CD8-positive, alpha-beta memory T cell (primary cell): ENCODE measurements at places on chromosomes 3 and 15. TPM values are rescaled to one million over a fixed set of nuclear protein-coding genes. Genes with fewer than 3 reads are reported as not detected.

NDN gene
- total RNA-seq, result 0.77 TPM

ACKR4 gene
- total RNA-seq, result not detected

DNA sequence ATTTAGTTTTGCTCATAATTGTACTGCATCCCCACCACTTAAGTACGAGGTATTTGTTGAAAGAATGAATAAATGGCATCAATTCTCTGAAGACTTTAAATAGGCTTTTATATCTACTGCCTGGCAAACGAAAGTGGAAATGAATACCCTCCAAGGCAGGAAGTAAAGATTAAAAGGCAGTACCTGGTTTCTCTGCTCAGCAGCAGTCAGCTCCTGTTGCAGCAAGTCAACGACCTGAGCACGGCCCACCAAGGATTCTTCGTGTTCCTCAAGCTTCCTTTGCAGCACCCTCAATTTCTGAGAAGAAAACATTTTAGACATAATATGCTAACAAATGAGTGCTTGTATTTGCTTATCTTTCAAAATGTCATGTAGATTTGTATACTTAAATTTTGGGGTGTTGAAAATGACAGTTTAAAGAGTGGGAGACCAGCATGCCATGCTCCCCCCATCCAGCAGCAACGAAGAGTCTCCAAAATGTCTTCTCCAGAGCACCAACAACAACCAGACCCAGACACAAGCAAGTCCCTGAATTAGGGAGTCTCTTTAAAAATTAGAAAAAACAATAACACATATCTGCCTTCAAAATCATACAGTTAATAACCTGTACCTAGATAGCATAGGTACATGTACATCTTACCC is 31.2 kb downstream of the GOLGB1 start:
- DNase-seq, result peak; percentile 47

DNA sequence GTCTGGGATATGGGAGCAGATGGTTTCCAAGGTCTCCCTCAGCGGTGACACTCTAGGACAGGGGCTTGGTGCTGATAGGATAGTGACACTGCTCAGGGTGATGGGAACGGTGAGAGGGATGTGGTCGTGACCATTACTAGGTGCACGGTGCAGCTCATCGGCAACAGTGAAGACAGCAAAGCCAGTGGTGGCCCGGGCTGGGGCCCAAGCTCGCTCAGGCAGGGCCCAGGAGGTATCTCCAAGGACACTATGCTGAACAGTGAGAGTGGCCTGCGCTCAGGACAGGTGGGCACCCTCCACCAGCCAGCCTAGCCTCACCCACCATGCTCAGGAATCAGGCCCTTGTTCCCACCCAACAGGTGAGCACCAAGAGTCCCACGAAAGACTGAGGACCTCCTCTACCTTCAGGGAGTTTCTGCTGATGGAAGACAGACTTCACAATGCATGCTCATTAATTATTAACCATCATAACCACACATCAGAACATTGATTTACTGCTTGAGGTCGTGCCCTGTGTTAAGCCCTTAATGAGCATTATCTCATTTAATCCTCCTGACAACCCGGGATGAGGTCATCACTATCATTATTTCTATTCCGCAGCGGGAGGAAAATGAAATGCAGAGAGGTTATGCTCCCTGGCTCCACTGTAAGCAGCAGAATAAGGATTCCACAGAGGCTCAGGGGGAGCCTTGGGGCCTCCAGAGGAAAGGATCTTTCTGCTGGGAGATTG is 269.4 kb downstream of the UACA start:
- no peak for DNase-seq

DNA sequence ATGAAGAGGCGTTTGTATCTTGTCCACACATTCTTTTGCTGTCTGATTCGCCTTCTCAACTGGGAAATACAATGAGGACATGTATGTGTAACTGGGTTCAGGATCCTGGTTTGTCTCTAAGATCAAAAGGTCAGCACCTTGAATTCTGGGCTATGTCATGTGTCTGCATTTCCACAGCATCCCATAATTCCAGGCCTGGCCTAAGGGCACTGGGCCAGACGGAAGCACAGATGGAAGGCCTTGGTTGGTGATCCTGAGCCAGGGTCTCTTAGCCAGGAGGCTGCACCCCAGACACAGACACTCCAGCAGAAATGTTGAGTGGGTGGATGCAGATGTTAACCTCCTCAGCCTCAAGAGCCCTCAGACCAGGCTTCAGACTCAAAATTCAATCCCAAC is 23.7 kb upstream of the HERC1 start:
- no peak for DNase-seq
